Fibroblast of the aortic adventitia (primary cell): ENCODE measurements at places on chromosomes 16 and 17.

- DNase-seq, result no peak
Measured at GRCh38 chr17:73541111-73541510, 103.1 kb downstream of the SDK2 start.

GRCh38 chr16:56941092-56941491, 9.2 kb downstream of the HERPUD1 start:
- no peak for DNase-seq

DNA sequence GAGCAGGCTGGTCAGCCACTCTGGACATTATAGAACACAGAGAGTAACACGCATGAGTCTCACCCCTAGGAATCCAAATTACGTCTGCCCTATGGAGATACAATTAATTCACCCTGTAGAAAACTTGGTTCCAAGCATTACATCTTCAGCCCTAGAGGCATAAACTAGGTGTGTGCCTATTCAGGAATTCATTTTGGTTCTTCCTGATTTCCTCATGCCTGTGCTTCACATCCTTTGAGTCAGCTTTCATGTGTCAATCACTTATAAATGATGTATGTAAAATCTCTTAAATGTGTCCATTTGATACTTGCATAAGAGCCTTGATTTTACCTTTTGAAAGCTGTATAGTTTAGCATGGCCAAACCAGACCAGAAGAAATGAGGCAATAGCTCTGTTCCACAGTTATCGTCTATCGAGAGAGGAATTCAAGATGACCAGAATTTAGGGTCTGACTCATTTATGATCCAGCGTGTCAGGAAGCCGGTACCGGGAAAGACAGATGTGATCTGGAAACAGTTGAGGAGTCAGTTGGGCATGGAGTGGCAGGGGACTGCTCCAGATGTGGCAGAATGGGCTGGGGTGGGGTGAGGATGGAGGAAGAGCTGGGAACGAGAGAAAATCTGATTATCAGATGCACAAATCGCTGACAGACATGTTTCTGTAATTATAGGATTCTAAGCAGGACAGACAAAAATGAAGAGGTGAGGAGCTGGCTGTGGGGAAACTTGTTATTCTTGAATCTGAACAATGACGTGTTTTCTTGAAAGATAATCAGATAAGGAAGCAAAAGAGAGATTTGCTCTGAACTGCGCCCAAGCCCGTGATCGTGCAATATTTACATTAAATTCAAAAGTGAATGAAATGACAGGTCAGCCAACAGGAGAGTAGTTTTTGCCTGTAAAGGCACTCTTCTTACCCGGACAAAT, 76.7 kb downstream of the C16orf95 start:
- DNase-seq, result no peak

DNA sequence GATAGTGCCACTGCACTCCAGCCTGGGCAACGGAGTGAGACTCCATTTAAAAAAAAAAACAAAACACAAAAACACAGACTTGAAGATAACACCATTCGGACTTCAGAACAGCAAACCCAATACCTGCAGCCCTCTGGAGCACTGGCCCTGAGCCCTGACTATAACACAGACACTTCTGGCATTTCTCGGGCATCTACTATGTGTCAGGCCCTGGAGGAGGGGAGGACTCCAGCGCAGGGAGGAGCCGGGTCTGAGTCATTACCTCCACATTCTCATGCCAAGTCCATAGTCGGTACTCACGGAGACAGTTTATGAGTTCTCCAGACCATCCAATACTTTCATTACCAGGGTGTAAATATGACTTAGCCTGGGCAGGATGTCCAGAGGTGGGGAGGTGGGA, 48.8 kb downstream of the PITPNM3 start:
- peak; percentile 88 for DNase-seq
